HFFc6 (cell line): ENCODE measurements at places on chromosomes 16 and 17.
A peak's percentile ranks its signal among the peaks of the same experiment; 100 is the strongest.

DNA sequence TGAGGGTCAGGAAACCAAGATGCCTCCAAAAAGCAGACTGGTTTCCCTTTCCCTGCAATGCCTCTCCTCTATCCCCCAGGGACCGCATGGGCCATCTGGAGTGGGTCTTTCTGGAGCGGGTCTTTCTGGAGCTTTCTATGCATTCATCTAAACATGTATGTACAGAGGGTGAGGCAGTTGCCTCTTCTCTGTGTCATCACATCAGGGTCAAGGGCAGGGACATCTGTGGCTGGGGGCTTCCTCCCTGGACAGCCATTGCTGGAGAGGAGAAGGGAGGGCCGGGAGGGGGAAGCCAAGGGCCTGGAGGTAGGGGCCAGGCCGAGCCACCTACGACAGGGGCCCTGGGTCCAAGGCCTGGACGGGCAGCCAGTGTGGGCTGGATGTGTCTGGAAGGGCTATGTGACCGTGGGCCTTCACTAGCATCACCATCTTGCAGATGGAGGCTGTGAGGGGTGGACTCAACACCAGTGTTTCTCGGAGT lies 840 bp downstream of the ADCY7 start:
- no peak for DNase-seq

DNA sequence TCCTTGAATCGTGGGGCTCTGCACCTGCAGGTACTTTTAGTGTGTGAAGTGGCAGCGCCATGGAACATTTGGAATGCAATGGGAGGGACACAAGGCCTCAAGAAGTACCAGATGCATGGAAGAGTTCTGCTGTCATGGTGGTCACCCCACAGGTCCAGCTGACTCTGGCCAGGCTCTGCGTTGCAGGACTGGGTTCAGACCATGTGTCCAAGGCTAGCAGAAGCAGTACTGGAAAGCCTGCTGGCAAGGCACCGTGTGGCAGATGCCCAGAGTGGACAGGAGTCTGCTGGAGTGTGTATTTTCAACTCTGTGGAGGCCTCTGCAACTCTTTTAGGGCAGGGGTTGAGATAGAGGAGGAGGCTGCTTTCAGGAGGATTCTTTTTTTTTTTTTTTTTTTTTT lies 2.1 kb downstream of the PIPOX start:
- DNase-seq = no peak

GRCh38 chr16:58026705-58027160 lies 1.2 kb downstream of the MMP15 start:
- no peak for DNase-seq

DNA sequence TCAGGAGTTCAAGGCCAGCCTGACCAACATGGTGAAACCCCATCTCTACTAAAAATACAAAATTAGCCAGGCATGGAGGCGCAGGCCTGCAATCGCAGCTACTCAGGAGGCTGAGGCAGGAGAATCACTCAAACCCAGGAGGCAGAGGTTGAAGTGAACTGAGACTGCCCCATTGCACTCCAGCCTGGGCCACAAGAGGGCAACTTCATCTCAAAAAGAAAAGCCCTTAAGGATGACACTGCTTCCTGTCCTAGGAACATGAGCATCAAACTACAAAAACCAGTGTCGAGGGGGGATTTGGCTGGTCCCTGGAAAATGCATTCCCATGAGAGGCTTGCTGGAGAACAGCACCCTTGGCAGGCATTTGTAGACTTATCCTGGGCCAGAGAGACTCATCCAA lies 449.5 kb upstream of the PSMD7 start:
- DNase-seq = no peak

DNA sequence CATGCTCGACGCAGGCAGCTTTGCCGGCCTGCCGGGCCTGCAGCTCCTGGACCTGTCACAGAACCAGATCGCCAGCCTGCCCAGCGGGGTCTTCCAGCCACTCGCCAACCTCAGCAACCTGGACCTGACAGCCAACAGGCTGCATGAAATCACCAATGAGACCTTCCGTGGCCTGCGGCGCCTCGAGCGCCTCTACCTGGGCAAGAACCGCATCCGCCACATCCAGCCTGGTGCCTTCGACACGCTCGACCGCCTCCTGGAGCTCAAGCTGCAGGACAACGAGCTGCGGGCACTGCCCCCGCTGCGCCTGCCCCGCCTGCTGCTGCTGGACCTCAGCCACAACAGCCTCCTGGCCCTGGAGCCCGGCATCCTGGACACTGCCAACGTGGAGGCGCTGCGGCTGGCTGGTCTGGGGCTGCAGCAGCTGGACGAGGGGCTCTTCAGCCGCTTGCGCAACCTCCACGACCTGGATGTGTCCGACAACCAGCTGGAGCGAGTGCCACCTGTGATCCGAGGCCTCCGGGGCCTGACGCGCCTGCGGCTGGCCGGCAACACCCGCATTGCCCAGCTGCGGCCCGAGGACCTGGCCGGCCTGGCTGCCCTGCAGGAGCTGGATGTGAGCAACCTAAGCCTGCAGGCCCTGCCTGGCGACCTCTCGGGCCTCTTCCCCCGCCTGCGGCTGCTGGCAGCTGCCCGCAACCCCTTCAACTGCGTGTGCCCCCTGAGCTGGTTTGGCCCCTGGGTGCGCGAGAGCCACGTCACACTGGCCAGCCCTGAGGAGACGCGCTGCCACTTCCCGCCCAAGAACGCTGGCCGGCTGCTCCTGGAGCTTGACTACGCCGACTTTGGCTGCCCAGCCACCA lies 9.7 kb downstream of the VASN start:
- DNase-seq = no peak

GRCh38 chr17:70292366-70292765 lies 123.0 kb downstream of the KCNJ2 start:
- DNase-seq = no peak

DNA sequence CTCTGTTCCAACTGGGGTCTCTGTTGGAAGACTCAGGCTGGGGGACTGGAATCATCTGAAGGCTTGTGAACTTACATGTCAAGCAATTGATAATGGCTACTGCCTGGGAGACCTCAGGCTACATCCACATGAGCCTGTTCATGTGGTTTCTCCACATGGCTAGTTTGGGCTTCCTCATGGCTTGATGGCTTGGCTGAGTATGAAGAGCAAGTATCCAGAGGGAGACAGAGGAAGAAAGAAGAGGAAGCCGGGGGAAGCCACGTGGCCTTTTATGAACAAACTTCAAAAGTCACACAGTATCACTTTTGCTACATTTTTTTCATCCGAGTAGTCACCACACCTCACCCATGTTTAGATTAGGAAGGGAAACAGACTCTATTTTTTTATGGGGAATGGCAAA lies 158.9 kb downstream of the TRIM37 start:
- DNase-seq = no peak

DNA sequence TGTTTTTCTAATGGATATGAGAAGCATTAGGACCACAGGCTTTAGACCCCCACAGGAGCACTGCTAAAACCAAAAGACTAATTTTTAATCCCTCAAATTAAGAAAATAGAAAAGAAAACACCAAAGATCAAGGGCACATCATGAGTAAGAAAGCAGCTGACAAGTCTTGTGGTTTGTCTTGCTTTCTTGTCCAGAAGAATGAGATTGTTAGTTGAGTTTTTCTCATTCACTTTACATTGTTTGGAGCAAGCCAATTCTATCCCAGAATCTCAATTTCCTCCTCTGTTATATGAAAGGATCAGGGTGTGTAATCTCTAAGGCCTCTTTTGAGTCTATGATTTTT lies 899.0 kb downstream of the KCNJ2 start:
- no peak for DNase-seq

DNA sequence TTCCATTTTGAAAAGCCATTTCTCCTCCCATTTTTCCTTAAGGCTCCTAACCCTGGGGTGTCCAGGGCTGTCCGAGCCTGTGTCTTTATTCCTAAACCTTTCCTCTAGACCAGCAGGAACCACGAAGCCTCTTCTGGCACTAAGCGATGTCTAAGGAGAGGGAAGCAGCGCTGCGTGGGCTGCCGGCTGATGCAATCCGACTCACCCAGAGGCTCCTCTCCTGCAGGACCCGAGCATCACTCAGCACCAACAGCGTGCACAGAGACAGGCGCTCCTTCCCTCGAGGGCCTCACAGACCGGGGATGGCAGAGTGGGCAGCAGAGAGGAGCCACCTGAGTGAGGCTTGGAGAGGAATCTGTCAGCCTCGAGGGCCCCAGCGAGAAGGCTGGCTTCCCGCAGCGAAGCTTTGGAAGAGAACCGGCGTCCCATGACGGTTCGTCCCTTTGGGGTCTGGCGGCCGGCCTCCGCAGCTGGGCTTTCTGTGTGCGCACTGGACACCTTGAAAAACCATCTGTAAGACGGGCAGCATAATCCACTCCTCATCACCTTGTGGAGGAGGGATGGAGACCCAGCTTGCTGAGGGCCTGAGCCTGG lies 174.3 kb downstream of the FOXL1 start:
- no peak for DNase-seq

GRCh38 chr16:1013593-1013900 lies 32.0 kb downstream of the SOX8 start:
- no peak for DNase-seq

DNA sequence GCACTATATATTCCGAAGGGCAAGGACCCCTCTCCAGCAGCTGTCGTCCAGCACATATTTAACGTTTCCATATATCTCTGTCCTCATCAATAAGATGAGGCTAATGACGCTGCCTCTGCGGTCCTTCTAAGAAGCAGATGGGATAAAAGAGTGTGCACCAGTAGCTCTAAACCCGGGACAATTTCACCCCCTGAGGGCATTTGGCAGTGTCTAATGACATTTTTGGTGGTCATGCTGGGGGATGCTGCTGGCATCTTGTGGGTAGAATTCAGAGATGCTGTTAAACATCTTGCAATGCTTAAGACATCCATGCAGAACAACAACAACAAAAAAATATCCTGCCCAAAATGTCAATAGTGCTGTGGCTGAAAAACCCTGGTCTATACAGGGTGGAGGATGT lies 372.9 kb downstream of the CDH13 start:
- DNase-seq = no peak

DNA sequence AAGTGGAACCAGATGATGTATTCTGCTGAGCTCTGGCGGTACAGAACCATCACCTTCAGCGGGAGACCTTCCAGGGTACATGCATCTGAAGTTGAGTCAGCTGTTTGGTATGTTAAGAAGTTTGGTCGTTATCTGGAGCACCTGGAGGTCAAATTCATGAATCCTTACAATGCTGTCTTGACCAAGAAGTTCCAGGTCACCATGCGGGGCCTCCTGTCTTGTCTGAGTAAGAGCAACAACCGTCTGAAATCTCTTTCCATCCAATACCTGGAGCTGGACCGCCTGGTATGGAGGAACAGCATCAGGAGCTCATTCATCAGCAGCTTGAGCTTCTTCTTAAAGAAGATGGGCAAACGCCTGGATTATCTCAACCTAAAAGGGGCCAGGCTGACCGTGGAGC lies 4.0 kb downstream of the FBXO39 start:
- DNase-seq = no peak

- DNase-seq = peak; percentile 93
Observed at GRCh38 chr16:73068541-73069401, 20.8 kb upstream of the ZFHX3 start.

GRCh38 chr17:78992542-78993212 lies 13.0 kb upstream of the LGALS3BP start:
- DNase-seq = no peak

DNA sequence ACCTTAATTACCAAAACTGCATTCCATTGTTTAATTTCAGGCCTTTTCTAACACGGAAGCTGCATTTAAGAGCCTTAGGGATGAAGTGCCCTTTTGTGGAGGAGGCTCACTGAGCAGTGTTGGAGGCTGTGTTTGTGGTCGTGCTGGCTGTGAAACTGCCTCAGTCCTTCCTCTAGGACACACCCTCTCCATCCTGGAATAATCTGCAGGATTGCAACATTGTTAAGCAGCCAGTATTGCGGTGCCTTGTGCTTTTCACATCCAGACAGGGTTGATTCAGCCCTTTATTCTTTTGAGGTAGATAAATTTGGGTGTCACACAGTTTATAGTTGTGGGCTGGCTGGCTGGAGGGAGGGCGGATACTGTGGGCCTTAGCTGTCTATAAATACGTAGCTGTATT lies 141.6 kb downstream of the CDRT15L2 start:
- DNase-seq = no peak

GRCh38 chr16:83932955-83933673 lies 19.9 kb upstream of the OSGIN1 start:
- DNase-seq = no peak

- no peak for DNase-seq
Observed at GRCh38 chr16:50862818-50863643, 121.1 kb downstream of the CYLD start.

DNA sequence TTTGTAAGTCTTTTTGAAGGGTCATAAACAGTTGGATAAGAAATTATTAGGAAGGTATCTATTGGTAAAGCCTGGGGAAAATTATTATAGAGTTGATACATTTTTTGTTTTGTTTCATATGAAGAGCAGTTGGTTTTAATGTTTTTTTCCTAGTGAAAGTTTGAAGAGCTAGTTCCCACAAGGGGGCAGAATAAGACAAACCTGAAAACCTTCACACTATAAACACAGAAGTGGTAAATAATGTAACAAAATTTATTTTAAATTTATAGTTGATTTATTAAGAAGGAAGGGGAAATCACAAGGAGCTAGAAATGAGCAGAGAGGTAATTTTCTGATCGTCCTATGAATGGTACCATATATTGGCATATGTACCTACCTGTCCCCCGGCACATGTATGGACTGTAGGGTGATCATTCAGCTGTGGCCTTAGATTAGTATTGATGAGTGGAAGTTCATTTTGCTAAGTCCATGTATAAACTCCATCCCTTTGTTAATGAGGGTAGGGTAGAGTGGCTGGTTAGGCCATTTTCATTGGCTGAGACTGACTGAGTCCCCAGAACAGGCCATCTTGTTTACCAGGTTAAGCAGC lies 116.3 kb downstream of the TANC2 start:
- DNase-seq = peak; percentile 30

GRCh38 chr16:77306075-77306474 lies 106.9 kb downstream of the SYCE1L start:
- DNase-seq = no peak

DNA sequence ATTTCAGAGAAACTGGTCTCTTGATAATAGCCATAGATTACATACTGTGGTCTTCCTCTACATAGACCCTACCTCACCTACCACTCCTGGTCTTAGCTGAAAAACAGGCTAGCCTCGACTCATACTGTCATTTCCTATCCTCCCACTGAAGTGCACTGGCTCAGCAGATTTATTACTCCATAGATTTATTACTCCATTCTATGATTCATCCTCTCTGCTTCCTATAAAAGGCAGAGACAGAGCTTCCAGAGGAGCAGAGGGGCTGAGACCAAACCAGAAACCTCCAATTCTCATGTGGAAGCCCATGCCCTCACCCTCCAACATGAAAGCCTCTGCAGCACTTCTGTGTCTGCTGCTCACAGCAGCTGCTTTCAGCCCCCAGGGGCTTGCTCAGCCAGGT lies at the start of gene CCL7:
TSS of gene CCL7 (plus strand) at position 253 of the 400 bp plus-strand sequence. CDS start at position 323, 70 bp downstream.
- DNase-seq = peak; percentile 34

DNA sequence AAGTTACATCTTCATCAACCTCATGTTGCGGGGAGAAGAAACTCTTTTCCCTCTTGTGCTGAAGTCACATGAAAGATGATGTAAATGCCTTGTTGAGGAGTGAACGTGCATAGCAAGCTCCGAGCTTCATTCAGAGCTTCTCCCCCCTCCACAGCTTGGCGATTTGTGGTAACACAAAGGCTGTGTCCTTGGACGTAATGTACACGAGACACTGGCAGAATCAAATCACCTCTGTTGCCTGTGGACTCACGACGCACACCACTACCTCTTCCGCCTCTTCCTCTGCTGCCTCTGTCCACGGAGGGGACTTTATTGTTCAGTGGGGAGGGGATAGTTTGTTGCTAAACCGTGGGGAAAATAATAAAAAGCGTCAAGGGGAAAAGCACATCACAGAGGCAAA lies 54.9 kb upstream of the CHMP6 start:
- DNase-seq = no peak

GRCh38 chr17:81831957-81832607 lies 1.0 kb downstream of the MCRIP1 start:
- DNase-seq = peak; percentile 60
